ENCODE measurements at places on chromosomes 3 and 15.

GRCh38 chr15:33067456-33067855, 127.1 kb downstream of the FMN1 start:
- no peak for DNase-seq

- no peak for DNase-seq
Measured at GRCh38 chr3:74676-75243, 121.8 kb upstream of the CHL1 start.

- DNase-seq: no peak
Measured at GRCh38 chr3:87805670-87806069, 253.1 kb downstream of the CGGBP1 start.

GRCh38 chr3:170331143-170331542, 26.4 kb upstream of the SKIL start:
- no peak for DNase-seq

GRCh38 chr3:161559177-161559998, 62.8 kb downstream of the OTOL1 start:
- DNase-seq: peak; percentile 40

DNA sequence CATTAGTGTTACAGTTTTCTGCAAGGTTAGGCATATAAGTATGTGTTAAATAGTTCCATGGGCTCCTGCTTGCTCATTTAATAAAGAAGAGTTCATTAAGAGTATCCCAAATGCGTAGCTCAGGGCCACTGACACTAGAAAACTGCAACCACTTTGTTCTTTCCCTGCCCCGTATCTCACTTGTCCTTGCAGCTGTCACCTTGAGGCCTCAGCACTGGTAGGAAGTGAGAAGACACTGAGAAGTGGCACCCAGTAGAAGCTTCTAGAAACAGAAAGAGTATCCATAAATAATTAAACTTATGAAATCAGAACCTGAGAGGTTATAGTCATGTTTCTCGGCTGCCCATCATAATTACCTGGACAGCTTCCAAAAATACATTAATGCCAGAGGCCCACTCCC, 266.0 kb downstream of the KCNMB2 start:
- no peak for DNase-seq

DNA sequence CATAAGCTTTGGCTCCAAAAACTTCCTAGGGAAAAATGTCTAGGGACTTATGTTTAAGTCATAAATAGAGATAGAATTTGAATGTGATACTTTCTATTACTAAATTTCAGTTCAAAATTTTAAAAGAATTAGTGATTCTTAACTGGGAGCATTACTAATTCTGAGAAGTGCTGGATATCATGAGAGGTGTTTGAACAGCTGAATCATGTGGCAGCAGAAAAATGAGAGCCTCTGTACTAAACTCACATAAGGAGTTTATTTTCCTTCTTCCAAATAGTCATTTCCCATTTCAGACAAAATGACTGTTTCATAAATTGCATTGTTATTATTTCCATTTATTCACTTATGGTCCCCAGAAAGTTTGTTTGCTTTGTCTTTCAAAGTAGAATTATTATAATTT, 62.7 kb downstream of the SLMAP start:
- no peak for DNase-seq

DNA sequence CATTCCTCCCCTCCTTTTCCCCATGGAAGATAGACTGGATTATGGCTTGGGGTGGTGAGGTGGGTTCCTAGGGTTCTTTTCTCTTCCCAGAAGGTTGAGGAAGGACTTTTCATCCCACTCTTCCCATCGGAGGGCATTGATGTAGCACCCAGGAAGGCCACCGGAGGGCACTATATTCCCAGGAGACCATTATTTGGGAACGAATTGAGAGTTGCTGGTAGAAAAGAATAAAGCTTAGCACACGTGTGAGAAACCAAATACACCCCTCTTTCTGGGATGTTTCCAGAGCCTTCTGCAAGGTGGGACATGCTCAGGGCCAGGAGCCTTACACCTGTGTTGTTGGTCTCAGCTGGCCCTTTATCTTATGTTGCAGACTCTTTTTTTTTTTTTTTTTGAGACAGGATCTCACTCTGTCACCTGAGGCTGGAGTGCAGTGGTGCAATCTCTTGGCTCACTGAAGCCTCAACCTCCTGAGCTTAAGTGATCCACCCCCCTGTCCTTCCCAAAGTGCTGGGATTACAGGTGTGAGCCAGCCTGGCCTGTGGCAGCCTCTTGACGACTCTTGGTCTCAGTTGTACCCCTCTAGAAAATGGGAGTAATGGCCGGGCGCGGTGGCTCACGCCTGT, 6.3 kb upstream of the CDC25A start:
- peak; percentile 39 for DNase-seq

- no peak for DNase-seq
Measured at GRCh38 chr15:39061952-39062464, 497.4 kb upstream of the RASGRP1 start.

DNA sequence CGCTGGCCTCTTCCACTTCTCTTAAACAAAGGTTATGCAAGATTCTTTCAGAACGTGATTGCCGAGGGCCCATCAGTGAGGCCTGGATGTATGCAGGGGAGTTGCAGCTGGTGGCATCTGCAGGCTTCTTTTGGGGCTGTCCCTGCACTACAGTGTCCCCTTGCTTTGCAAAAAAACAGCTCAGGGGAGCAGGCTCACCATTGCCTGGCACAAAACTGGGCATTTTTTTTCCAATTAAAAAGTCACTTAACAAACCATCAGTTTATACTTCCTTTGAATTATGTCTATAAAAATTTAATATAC, 148.6 kb downstream of the ATP10A start:
- no peak for DNase-seq

- no peak for DNase-seq
Measured at GRCh38 chr15:68651916-68652525, 73.2 kb downstream of the CORO2B start.

DNA sequence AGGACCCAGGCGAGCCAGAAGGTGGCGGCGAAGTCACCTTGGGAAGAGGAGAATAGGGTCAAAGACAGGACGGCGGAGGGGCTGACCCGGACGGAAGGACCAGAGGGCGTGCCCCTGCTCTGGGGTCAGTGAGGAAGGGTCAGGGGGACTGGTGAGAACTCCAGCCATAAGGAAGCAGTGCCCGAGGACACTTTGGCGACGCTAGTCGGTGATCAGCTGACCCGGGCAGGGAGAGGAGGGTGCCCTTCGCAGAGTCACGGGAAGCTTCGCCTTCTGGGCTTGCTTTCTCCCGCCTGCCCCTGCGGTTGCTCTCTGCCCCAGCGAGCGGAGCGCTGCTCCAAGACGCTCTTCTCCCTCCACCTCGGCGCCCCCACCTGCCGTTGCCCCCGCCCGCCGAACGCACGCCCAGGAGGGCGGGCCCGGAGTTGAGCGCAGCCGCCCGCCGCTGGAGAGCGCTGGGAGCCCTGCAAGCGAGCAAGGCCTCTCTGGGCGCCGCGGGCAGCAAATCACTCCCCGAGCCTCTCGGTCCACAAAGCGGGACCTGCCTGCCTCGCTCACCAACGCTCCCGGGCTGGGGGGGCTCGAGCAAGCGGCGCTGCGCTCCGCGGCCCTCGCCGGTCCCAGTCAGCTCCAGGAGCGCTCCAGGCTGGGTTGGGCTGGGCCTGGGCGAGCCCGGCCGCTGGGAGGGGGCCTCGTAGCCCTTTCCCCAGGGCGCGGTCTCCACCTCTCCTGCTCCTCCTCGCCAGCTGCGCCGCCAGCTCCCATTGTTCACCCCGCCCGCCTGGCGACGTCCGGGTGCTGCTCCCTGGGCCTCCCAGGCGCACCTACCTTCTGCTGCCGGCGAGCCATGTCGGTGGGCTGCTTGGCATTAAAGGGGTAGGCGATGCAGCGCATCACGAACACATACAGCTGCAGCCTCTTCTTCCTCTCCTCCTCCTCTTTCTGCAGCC, 1.2 kb downstream of the CADPS start:
- peak; percentile 55 for DNase-seq

DNA sequence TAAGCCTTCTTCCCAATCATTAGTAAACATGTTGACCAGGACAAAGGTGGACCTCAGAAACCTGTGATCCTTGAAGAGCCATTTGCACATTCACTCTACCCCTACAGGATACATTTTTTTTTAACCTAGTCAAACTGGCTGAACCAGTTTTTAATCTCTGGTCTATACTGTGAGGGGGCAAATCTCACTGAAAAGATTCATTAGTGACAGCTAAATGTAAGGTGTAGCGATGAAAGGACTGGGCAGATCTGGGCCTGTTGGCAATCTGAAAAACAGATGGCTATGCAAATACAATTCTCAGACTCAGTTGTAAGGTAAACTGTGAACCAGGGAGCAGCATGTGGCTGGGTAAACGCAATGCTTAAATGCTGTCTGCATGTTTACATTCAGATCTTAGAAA, 75.6 kb upstream of the SNTN start:
- no peak for DNase-seq

DNA sequence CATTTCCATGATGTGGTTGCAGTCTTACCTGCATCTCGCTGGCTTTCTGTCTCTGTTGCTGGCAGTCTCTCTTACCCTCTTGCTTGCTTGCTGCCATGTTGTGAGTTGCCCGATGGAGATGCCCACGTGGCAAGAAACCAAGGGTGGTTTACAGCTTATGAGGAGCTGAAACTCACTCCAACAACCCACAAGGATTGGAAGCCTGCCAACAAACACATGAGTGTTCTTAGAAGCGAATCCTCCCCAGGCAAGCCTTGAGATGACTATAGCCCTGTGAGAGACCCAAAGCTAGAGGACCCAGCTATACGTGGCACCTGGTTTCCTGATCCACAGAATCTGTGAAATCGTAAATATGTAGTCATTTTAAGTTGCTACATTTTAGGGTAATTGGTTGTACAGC, 490.9 kb upstream of the ADAMTS9 start:
- DNase-seq: no peak

- no peak for DNase-seq
Measured at GRCh38 chr3:14377838-14378169, 24.6 kb upstream of the SLC6A6 start.

- no peak for DNase-seq
Measured at GRCh38 chr15:67372986-67373675, 118.5 kb downstream of the IQCH start.

DNA sequence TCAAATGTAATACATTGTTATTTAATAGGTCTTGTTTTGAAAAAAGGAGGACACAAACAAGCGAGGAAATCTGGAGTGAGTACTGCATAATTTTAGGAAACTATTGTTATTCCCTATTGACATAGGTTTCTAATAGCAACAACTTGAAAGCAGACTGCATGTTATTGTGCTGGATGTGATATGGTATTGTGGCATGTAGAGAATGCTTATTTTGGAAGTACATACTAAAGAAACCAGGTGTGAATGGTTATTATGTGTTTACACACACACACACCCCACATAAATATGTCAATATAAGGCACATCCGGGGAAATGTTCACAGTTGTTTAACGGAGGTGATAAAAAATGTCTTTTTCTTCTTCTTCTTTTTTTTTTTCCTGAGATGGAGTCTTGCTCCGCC, 5.9 kb upstream of the MORF4L1 start:
- DNase-seq: no peak

- DNase-seq: no peak
Measured at GRCh38 chr15:57356636-57357035, 19.7 kb upstream of the CGNL1 start.

GRCh38 chr3:68972358-68972979, 40.1 kb upstream of the TAFA4 start:
- DNase-seq: no peak
